ENCODE measurements at places on chromosomes 7 and 10.

- no peak for DNase-seq
Measured at GRCh38 chr7:77461246-77461645, 45.1 kb upstream of the GSAP start.

GRCh38 chr10:31340343-31340742 lies 21.3 kb downstream of the ZEB1 start:
- no peak for DNase-seq

DNA sequence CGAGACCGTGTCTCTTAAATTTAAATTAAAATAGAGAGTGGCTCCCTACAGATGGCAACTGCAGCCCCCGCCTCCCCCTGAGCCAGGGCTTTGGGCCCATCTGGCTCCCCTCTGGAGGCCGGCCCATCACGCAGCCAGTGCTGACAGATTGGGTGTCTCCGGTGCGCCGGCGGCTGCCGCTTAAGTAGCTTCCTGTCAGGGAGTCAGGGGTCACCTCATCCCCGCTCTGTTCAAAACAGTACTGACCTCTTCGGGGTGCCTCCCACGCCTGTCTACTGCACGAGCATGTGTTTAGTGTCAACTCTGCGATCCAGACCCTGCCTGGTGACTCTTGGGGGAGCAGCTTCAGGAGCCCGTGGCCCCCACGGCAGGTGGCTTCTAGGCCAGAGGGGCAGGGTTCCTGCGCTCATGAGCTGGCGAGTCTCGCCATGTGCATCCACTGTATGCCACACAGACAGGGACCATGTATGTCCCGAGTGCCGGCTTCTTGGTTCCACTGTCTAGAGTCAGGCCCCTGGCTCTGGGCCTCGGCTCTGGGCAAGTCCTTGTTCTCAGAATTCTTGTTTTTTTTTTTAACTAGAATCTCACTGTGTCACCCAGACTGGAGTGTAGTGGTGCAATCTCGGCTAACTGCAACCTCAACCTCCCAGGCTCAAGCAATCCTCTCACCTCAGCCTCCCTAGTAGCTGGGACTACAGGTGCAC lies 36.1 kb downstream of the KCTD7 start:
- DNase-seq: no peak

- peak; percentile 81 for DNase-seq
Measured at GRCh38 chr10:99711129-99711719, 20.7 kb downstream of the COX15 start.

GRCh38 chr10:96721207-96721572 lies 876 bp upstream of the PIK3AP1 start:
- DNase-seq: no peak

- no peak for DNase-seq
Measured at GRCh38 chr10:103168438-103168837, 24.6 kb downstream of the NT5C2 start.

GRCh38 chr10:86642021-86642420 lies 12.3 kb upstream of the OPN4 start:
- DNase-seq: peak; percentile 17

GRCh38 chr10:70007116-70007820 lies 45.4 kb upstream of the MACROH2A2 start:
- no peak for DNase-seq

GRCh38 chr10:11527691-11528255 lies 83.7 kb downstream of the USP6NL start:
- DNase-seq: peak; percentile 41

DNA sequence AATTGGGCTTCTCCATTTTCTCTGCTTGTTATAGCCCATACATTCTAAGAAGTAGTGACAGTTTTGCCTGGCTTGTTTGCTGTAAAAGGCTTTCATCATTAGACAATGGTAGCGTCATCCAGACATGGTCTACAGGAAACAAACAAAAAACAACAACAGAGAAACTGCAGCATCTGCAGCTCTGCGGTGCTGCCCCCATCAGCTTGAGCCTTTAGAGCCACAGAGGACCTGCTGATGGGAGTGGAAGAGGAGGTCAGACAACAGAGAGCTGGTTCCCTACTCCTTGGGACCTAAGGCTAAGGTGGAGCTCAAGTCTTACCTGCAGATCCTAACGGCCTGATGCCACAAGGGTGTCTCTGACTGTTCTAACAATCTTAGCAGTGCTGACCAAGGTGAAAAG lies 3.1 kb downstream of the INA start:
- no peak for DNase-seq

- no peak for DNase-seq
Measured at GRCh38 chr10:24307116-24307515, 98.2 kb downstream of the KIAA1217 start.

DNA sequence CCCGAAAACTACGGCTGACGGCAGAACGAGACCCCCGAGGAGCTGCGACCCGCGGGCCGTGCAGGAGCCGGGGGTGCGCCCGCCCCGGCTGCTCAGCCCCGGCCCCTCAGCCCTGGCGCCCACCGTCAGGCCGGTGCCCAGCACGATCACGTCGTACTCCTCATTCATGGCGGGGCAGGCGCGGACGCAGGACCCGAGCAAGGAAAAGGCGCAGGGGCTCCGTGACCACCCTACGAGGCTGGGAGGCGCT lies 218 bp downstream of the GDI2 start:
- DNase-seq: no peak

DNA sequence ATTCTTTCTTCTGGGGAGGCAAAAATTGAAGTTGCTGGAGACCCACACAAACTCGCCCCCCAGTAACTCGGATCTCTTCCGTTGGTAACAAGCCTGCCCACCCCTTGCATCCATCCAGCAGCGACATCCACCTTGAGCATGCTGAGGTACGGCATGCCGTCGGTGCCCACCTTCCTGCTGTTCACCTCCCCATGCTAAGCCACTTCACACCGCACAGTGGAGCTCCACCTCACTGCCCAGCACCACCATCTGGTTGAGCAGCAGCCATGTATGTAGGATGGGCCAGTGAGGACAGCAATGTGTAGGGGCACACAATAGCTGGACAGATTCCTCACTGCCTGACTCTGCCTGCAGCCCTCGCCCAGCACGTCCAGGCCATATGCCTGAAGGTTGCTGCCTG lies 138.1 kb upstream of the ZNF92 start:
- DNase-seq: no peak

GRCh38 chr7:73578342-73579128 lies at the start of gene TBL2:
TBL2 (minus strand) TSS chr7:73578579; CDS start chr7:73578549, 30 bp downstream.
- peak; percentile 99 for DNase-seq

GRCh38 chr10:100828738-100829096 lies 83.3 kb downstream of the PAX2 start:
- DNase-seq: peak; percentile 11

DNA sequence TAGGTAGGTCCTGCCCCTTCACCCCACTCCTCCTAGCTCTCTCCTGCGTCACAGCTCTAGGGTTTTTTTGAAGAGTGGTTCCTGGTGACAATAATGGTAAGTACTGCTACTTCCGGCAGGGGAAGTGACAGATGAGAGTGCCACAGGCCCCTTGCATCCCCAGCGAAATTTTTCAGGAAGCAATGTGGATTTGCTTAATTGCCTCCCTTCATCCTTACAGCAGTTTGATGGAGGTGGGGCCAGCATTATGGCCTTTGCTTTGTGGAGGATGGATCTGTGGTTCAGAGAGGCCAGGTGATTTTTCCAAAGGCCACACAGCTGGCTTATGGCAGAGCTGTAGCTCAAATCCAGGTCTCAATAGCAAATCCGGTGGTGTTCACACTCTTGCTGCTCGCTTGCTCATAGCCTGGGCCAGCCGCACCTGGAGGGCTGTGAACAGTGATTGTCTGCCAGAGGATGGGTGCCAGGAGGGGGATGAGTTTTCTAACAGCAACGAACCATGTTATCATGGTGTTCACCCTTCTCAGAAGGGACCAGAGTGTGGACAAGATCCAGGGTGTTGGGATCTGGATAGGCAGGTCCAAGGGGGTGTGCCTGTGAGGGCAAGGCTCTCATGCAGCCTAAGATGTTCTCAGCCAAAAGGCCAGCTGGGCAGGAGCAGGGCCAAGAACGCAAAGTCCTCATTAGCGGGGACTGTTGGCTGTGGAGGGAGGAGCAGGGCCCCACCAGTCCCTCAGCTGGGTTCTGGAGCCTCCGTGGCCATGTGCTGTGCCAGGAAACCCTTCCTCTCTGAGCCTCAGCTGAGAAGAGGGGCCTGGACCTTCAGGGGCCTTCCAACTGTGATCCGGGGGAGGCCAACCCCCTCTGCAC lies 89.0 kb downstream of the EMX2 start:
- DNase-seq: no peak
